ENCODE measurements at places on chromosomes 4 and X.

GRCh38 chr4:48420144-48420543 lies 63.0 kb upstream of the SLC10A4 start:
- no peak for DNase-seq

GRCh38 chr4:76690906-76691275 lies 207.1 kb downstream of the SOWAHB start:
- DNase-seq = no peak

DNA sequence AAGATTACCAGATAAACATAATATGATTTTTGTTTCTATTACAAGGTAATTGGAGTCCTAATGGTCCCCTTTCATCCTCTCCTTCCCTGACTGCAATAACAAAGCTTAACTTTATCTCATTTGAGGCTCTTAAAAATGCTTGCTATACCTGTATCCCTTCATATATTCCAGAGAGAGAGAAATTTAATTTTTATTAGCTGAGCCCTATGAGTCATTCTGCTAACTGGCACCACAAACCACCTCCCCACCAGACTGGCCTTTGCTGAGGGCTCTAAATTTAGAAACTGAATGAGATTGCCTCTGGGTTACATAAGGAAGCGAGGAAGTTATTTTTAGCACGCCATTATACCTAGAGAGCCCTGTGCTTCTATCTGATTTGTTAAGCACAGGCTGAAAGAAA lies 27.4 kb downstream of the CBLL2 start:
- peak; percentile 19 for DNase-seq

GRCh38 chrX:147900349-147900748 lies 11.4 kb upstream of the FMR1 start:
- DNase-seq = no peak

GRCh38 chr4:145757188-145757587 lies 77.2 kb downstream of the C4orf51 start:
- DNase-seq = no peak

DNA sequence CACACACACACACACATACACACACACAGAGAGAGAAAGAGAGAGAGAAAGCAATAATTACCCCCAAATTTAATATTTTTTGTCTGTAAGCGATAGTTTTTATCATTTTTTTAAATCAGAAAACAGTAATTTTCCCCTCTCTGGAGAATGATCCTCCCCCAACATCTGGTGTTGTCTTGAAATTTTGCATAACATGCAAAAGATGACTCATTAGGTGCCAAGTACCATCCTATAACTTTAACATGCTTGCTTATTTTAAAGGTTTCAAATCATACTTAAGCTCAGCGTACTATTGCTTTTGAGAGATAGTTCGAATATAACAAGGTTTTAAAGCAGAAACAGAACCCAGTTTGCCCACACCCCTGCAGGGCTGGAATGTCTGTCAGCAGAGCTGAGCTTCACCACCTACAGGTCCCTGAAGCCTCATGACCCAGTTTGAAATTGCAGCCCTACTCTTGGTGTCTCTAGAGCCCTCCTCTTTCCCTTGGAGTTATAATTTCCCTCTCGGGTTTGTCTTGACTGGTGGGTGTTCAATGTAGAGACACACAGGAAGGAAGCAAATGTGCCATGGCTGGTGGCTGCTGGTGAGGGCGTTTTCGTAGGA lies 175.0 kb upstream of the HS3ST1 start:
- DNase-seq = no peak

- DNase-seq = no peak
These were observed 78.8 kb downstream of the NHS start for GRCh38 chrX:17453788-17454187.

DNA sequence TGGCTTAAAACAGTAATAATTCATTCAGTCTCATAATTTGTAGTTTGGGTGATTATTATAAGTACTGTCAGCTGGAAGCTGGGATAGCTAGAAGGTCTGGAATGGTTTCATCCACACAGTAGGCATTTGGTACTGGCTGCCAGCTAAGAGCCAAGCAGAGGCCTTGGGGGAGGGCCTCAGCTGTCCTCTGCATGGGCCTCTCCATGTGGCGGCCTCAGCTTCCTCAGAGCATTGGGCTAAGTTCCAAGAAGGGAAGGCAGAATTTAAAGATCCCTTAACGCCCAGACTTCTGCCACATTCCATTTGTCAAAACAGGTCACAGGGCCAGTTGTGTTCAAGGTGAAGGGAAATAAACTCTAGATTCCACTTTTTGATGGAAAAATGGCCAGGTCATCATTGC lies 93.3 kb downstream of the NEUROG2 start:
- no peak for DNase-seq

- no peak for DNase-seq
These were observed 28.9 kb upstream of the MTMR1 start for GRCh38 chrX:150664290-150664689.

DNA sequence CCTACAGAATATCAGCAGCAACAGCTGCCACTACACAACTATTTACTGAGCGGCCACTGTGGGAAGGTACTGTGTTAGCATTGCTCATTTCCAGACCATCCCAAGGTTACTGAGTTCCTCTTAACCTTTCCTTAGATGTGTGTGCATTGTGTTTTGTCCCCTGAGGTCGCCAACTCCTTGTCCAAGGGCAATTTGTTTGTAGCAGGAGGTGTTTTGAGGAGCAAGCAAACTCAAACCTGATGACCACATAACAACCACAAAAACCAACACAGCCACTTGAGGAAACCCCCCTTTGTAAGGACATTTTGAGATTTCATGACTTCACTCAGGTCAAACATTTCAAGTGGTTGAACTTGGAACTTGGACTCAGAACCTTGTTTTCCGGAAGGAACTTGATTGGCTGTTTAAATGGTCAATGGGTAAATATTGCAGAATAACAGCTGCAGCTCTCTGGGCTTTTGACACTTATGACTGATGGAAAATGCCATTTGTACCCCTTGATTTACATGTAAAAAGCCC lies 122.3 kb downstream of the MID1IP1 start:
- DNase-seq = no peak

GRCh38 chrX:132031867-132032266 lies 8.8 kb downstream of the STK26 start:
- no peak for DNase-seq

DNA sequence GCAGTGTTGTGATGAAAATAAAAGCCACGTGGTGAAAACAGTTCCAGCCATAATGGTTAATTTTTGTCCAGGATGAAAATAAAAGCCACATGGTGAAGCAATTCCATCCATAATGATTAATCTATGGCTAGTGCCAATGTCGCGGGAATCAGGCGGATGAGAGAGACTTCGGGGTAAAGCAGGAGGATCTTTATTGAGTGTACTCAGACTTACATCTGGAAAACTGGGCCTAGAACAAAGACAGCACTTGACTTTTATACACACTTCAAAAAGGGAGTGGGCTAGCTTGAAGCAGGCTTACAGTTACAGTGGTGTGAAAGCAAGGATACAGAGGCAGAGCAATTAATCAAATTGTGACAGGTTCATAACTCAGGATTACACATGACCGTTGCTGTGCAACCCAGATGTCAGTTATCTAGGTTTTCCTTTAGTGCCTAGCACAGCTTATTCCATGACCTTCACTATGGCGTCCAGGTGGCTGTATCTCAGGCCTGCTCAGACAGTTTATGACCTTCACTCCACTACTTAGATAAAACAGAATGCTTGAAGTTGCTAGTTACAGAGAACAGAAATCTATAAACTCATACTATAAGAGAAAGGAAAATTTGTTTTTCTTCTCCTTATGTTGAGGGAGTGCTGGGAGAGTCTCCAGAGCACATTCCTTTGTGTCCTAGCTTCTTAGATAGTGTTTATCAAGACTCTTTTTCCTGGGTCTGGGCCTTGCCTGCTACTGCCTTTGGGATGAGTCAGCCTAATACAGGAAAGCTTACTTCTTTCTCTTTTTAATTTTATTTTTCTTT lies 5.9 kb upstream of the PLA2G12A start:
- no peak for DNase-seq

DNA sequence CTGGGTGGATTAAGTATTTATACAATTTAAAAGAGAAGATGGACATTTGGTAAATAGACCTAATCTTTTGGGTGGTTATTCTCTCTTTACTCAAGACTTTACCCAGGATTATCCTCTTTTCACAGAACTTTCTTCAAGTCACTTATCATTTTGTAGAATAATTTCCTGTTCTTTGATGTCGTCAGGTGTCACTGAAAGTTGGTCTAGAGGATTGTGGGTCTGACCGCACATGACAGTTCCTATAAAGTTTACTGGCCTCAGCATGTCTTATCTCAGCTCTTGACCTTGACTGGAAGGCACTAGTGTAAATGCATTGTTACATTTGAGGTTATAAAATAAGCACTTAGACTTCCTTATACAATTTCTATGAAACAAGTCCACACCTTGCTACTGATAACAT lies 139.9 kb upstream of the SLC4A4 start:
- DNase-seq = no peak

DNA sequence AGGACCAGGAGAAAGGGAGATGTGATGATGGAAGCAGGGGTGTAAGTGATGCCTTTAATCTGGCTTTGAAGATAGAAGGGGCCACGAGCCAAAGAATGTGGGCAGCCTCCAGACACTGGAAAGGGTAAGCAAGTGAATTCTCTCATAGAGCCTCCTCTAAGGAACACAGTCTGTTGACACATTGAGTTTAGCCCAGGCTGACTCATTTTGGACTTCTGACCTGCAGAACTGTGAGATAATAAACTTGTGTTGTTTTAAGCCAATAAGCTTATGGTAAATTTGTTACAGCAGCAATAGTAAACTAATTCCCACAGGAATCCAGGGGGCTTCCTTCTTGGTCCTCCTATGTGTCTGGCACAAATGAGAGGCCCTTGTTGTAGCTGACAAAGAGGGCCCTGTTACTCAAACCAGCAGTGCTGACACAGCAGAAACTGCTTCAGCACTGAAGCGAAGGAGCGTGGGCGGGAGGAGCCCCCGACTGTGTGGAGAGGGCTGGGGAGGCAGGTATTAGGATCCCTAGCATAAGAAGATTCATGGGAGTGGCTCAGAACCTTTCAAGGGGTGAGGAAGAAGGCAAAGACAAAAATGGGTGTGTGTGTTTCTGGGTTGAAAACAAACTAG lies 268.7 kb downstream of the NR3C2 start:
- DNase-seq = no peak

DNA sequence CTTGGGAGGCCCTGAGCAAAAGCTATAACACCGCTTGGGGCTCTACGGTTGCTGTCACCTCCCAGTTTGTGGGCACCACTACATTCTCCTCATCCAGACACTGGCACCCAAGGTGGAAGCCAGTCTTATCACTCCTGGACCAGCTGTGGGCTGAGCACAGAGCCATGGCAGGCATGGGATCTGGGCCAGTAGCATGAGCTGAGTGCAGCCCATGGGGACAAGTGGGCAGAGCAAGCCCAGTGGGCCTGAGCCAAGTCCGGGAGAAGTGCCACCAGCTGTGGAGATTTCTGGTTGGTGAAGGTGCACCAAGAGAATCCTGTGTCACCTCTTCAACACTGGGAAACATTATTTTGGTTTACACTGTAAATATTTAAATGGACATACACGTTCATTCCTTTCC lies 1013.0 kb downstream of the TECRL start:
- no peak for DNase-seq

- DNase-seq = peak; percentile 14
These were observed 48.0 kb upstream of the HDAC8 start for GRCh38 chrX:72620550-72621145.

GRCh38 chrX:40483502-40483901 lies 97.3 kb upstream of the ATP6AP2 start:
- DNase-seq = no peak

DNA sequence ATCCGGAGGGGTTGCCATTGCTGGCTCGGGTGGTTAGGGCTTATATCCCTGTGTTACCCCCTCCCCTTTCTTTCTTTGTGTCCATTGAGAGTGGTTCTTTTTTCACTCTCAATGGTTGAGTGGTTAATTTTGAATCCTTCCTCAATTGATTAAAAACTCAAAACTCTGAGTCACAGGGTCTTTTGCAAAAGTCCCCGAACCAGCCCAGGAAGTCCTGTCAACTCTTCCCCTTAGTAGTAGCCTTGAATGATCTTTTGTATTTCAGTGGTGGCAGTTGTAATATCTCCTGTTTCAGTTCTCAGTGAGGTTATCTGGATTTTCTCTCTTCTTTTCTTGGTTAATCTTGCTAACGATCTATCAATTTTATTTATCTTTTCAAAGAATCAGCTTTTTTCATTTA lies 170.0 kb upstream of the GYPA start:
- DNase-seq = no peak

GRCh38 chr4:88101165-88101564 lies 57.3 kb downstream of the ABCG2 start:
- DNase-seq = no peak

DNA sequence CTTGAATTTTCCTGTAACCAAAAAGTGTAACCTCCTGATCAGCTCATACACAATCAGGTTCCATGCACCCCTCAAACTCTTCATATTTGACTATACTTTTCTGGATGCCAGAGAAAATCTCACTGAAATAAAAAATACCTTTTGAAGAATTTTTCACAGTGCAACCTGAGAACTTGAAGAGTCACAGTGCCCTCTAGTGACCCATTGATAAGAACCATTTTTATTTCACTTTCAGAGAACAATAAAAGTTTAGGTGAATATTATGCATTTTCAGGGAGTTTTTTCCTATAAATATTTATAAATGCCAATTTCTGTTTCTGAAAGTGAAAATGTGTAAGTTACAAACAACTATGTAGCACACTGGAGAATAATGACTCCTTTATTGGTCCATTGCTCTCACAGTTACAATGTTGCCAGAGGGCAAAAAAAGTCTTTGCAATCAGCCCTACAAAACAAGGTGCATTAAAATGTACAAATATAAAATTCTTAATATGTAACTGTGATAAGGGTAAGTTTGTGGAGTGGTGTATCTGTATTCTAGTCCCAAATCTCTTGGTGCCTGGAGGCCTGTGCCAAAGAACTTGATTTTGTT lies 153.6 kb upstream of the INTU start:
- DNase-seq = no peak

DNA sequence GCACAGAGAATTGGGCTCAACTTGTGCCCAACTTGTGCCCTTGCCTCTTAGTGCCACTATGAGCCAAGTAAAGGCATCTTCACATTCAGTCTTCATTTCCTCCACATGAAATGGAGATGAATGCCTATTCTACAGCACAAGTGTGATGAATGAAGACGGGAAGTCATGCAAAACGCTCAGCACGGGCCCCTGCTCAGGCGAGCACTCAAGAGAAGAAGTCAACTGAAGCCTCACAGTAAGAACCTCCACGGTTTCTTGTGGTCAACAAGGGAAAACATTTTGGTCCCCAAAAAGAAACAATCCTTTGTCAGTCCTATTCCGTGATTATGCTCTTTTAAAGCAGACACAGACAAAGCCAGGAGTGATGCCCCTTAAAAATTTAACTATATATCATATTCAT lies 87.0 kb downstream of the IRF2 start:
- no peak for DNase-seq

- no peak for DNase-seq
These were observed 294.4 kb downstream of the INPP4B start for GRCh38 chr4:142551517-142552305.

GRCh38 chr4:73451404-73451803 lies 15.4 kb downstream of the AFP start:
- no peak for DNase-seq

- no peak for DNase-seq
These were observed 791 bp downstream of the GUCY1B1 start for GRCh38 chr4:155759372-155760252.

DNA sequence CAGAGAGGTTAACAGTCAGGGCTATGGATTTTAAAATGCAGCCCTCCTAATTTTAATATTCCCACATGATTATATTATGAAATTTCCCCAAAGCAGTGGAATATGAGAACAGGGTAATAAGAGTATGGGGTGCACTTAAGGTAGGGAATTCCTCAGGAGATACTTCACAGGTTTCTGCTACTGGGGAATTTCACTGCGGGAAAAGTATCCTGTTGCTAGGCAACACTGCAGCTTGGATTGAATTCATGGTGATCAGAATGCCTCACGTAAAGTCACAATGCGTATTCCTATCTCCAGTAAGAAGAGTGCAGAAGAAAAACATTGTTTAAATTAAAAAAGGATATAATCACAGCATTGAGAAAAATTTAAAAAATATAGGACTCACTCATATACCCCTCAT lies 398.1 kb upstream of the RPS6KA3 start:
- no peak for DNase-seq

Measured in GM04503 (cell line).